SW480 (cell line): ENCODE measurements at places on chromosomes 5 and 9.

GRCh38 chr5:2006193-2006970 lies 123.7 kb upstream of the IRX4 start:
- no peak for DNase-seq

DNA sequence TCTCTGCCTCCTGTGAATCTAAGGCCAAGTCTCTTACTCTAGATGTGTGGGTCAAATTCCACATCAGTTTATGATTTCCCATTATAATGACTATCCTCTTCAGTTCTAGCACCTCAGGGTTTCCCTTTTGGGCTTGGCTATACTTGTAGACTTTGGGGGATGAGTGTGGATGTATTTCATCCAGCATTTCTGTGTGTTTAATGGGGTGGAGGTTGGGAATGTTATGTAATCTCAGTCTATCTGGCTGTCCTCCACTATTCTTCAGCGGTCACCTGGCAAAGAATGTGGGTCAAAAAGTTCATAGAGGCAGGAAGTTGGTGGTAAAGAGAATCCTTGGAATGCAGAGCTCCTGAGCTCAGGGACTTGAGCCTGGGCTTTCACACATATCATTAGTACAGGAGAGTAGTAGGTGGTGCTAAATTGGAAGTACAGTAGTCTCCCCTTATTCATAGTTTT lies 64.9 kb downstream of the CFAP95 start:
- peak; percentile 61 for DNase-seq

DNA sequence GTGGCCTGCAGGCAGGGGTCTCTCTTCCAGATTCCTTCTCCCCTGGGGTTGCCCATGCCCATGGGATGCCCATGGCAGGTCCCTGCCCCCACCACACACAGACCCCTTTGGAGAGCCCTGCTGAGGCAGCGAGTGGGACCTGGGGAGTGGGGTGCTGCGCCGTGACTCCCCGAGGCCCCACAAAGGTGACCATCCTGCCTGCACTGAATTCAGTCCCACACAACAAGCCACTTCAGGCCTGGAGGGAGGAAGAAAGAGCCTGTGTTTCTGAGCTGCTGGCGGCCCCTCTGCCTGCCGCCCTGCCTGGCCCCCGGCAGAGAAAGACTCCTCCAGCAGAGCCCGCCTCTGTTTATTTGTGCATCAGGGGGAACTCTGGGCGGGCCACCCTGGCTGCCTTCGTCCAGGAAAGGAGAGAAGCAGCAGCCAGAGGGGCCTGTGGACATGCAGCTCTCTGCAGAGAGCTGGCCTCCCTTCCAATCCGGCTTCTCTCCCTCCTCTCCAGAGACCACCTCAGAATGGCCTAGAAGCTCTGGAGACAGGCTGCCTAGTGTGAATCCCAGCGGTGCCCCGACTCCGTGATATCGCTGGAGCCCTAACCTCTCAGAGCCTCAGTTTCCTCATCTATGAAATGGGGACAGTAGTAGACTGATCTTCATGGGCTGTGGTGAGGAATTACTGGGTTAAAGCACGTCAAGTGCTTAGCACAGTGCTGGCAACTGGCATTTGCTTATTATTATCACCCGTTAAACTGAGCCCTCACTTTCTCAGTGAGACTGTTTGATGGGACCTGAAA lies 72.9 kb downstream of the COL27A1 start:
- DNase-seq, result no peak

DNA sequence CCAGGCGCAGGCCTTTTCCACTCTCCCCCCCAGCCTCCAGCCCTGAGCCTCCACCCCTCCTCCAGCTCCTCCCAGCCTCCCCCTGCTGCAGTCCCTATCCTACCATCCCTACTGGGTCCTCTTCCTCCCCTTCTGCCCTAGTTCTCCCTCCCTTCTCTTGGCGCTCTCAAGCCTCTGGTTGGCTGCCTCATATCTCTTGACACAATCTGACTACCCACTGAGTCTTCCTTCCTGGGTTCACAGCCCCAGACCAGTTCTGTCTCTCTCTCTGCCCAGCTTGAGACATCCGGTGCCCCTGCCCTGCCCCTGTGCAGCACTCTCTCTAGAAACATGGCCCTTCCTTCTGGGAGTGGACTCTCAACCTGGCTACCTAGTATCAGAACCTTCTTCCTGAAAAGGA lies 76.2 kb downstream of the TSPAN17 start:
- DNase-seq, result no peak

DNA sequence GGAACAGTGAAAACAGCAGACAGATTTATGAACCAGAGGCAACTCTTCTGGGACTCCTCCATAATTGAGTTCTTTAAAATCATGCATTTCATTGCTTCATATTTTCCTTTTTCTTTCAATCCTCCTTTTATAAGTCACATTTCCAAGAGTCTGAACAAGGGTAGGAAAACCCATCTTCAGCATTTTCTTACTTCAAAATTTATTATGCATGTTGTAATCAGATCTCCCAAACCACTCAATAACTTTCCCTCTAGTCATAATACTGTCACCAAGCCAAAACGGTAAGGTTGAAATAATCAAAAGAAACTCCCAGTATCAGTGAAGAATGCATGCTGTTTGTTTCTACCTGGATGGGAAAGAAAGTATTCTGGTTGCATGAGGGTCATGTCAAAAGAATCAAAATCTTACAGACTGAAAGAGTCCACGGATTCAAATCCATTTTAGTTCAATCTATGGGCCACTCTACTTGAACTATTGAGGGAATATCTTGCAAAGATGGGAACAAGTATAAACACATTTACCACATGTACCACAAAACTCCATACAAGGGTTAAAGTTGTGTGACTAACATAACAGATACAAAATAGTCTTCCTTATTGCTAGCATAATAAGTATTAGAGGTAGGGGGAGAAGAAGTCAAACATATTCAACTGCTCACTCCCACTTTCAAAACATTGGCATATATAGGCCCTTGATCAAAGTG lies 797.3 kb downstream of the MAT2B start:
- no peak for DNase-seq

DNA sequence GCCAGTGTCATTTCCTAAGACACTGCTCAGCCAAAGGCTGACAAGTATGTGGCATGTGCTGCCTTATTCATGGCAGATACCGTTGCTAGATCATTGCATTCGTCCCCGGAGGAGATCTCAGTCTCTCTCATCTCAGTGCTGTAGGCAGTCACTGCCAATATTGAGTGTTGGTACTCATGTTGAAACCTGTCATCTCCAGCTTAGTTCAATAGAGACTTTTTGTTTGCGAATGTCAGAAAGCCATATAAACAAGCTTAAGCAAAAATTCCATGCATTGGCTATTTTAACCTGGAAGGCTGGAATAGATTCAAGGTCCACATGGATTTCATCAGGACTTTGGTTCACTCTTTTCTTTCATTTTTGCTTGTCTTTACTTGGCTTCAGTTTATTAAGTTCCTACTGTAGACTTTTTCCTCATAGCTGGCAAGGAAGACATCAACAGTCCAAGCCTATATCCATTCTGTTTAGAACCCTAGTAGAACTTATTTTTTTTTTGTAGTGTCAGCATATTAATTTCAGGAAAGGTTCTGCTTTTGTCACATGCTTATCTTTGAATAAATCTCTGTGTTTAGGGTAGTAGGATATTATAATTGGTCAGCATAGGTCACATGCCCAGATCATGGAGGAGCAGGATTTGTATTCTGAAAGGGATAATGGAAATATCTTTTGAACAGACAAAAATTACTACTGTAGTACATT lies 66.8 kb downstream of the FCHO2 start:
- no peak for DNase-seq

DNA sequence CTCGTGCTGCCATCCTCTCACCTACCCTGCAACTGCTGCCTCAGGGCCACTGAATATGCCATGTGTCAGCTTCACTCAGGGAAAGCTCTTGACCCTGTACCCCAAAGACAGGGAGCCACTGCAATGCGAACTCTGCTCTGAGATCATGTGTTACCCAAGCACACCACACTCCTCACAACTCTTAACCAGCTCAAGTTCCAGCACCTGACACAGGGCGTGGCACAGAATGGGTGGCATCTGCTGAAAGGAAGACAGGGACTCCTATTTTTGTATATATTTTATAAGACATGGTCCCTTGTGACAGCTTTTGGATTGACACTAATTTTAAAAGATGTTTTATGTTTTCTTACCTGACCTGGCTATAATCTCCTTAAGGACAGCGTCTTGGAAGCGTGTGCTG lies 10.7 kb downstream of the PHYKPL start:
- no peak for DNase-seq

- DNase-seq, result no peak
These were observed 54.3 kb downstream of the NUP214 start for GRCh38 chr9:131179561-131180219.

GRCh38 chr9:108639696-108640095 lies 216.1 kb downstream of the ACTL7B start:
- DNase-seq, result no peak

- DNase-seq, result no peak
These were observed 78.6 kb upstream of the MPDZ start for GRCh38 chr9:13358128-13358527.

GRCh38 chr9:20084125-20084524 lies 295.3 kb upstream of the SLC24A2 start:
- no peak for DNase-seq

GRCh38 chr9:72935595-72935994 lies 17.3 kb downstream of the ALDH1A1 start:
- DNase-seq, result no peak

DNA sequence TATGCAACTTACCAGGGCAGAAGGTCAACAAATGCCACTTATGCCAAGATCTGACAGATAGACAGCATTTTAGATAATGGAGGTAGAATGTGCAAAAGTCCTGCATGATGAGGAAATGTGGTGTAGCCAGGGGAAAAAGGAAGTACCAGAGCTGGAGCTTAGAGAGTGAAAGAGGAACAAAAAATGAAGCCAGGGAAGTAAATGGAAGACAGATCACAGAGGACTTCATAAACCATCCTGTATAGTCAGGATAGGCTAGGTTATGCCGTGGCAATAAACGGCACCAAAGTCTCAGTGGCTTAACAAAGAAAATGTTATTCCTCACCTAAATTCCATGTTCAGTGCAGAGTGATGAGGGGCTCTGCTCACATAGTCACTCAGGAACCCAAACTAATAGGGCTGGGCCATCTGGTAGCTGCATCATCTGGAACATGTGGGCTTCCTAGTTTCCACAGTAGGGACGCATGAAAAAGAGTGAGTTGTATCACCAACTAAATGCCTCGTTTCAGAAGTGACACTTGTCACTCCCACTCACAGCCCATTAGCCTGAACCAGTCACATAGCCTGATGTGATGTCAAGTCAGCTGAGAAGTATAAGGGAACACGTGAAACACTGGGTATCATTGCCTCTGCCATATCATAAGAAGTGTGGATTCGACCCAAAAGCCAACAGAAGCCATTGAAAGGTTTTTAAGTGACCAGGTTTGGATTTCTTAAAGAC lies 70.3 kb downstream of the SH3RF2 start:
- no peak for DNase-seq

GRCh38 chr9:1964093-1964492 lies 51.1 kb upstream of the SMARCA2 start:
- no peak for DNase-seq

DNA sequence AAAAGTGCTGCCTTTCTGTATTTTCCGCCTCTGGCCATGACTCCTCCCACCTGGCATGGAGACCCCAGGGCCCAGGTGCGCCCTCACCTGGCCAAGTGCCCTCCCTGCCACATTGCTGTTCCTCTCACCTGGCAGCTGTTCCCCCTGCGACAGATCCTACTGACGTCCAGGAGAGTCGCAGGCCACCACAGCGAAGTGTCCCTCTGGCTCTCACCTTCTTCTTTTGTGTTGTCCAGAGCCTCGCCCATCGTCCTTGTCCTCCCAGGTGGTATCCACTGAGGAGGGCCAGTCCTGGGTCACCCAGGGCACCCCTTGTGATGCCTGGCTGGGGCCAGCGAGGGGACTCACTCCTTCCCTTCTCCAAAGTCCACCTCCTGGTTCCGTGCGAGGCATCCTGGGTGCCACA lies 2.6 kb downstream of the NKD2 start:
- DNase-seq, result peak; percentile 67

DNA sequence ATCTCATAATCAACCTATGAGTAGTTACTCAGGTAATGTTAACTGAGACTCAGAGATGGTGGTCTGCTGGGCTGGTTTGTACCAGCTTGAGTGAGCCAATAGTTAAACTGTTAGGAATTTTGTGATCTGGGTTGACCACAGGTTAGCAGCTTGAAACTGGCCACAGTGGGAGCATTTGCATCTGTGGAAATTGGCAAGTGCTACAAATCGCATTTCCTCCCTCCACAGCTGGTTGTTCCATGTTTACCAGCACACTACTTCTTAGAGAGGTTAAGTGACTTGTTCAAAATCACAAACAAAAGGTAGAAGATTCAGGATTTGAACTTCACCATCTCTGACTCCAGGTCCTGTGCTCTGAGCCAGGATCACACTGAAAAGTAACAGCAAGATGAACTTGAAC lies 446.9 kb upstream of the CLINT1 start:
- no peak for DNase-seq

DNA sequence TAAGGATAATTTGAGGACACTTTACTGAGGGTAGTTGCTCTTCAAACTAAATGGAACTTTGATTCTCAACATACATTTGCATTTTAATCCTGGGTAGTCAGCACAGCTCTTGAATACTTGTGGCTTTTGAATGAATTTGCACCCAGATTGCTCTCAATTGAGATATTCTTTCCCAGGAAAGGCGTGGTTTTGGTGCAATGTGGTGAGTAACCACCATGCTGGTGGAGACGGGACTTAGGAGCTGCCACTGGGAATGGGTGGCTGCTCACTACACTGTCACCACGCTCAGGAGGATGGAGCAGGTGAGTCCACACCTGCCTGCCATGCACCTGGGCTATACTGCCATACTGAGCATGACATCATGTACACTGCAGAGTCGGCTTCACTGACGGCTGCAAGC lies 99.2 kb downstream of the IRX1 start:
- DNase-seq, result peak; percentile 68

DNA sequence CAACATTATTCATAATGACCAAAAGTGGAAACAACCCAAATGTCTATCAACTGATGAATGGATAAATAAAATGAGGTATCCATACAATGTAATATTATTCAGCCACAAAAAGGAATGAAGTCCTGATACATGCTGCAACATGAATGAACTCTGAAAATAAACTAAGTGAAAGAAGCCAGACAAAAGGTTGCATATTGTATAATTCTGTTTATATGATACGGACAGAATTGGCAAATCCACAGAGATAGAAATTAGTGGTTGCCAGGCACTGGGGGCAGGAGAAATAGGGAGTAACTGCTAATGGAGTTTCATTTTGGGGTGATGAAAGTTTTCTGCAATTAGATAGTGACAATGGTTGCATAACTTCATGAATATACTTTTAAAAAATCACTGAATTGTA lies 47.0 kb downstream of the KIF24 start:
- DNase-seq, result no peak

- DNase-seq, result no peak
These were observed 5.6 kb downstream of the RBM27 start for GRCh38 chr5:146208916-146209522.

DNA sequence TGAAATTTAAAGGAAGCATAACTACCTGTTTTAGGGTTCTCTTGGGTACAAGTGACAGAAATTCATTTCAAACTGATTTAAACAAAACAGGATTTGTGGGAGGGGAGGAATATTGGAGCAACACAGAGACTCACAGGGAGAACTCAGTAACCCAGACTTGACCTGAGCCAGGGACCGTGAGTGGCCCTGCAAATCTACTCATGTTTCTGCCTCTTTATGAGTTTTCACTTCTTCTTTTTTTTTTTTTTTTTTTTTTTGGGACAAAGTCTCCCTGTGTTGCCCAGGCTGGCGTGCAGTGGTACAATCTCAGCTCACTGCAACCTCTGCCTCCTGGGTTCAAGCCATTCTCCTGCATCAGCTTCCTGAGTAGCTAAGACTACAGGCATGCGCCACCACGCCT lies 405.6 kb upstream of the ZNF608 start:
- no peak for DNase-seq

- no peak for DNase-seq
These were observed 29.0 kb upstream of the CEMIP2 start for GRCh38 chr9:71797266-71797665.

GRCh38 chr5:5933651-5934050 lies 444.7 kb downstream of the MED10 start:
- no peak for DNase-seq
